Stimulated activated CD4-positive, alpha-beta T cell treated with anti-CD3 and anti-CD28 coated beads, Interleukin-2, amount 100 ng/mL, for 48 hours (primary cell): ENCODE measurements at places on chromosomes 6 and 20.
A peak's percentile ranks its signal among the peaks of the same experiment; 100 is the strongest.

GRCh38 chr6:16925461-16925860 lies 164.2 kb upstream of the ATXN1 start:
- DNase-seq: no peak

GRCh38 chr6:132218059-132218696 lies 183.1 kb downstream of the MOXD1 start:
- DNase-seq: no peak

DNA sequence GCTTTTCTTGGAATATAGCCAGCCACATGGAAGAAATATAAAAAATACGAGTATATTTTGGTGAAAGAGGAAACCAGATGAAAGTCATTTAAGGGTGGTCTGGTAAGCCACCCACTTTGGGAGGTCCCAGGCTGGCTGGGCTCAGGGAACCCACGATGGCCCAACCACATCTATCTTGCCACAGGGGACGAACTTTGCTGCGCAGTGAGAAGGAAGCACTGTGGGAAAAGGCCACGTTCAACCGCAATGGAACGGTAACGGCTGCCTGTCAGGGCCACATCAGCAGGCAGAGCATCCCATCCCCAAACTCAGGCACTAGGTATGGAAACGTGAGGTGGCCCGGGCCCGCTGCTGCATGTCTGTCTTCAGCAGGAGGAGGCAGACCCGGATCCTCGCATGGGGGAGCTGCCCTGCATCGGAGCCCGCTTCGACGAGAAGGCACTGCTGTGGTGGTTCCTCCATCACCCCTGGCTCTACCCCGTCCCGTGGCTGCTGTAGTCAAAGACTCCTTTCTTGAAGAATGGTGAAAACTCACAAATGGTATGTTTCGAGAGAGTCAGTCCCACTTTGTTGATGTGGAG lies 300.4 kb downstream of the KIF16B start:
- DNase-seq: no peak

- no peak for DNase-seq
Measured at GRCh38 chr6:143878272-143878760, 14.0 kb downstream of the ZC2HC1B start.

DNA sequence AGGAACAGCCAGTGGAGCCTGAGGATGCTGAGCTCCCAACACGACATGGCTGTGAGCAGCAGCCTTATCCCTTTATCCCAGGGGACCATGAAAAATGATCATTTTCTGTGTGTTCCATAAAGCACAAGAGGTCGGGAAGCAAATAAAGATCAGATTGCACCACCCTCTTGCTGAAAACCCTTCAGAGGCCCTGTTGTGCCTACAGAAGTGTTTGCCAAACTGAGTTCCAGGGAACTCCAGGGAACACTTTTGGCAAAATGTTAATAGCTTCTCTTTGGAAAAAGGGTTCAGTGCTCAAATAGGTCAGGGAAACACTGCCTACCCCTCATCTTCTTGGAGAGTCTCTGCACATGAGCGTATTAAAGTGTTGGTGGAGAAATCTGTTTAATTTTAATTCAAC lies 24.4 kb downstream of the ARMC2 start:
- no peak for DNase-seq

DNA sequence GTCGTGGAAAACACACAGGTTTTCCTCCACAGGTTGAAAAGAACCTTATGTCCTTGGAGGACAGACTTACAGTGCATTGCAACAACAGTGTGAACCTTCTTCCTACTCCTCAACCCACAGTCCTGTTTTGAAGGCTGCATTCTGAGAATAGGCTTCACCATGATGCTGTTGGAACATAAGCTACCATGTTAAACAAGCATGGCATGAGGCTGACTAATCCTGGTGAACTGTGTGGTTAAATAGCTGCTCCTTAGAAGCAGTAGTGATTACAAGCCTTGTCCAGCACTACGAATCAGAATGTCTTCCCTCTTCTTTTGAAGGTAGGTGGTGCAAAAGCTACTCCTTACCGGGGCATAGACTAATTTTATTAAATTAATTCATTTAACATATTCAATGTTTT lies 368.5 kb upstream of the EPHA7 start:
- no peak for DNase-seq

GRCh38 chr6:88612631-88613030 lies 350.8 kb downstream of the RNGTT start:
- DNase-seq: no peak

GRCh38 chr6:113858480-113859348 lies 1.6 kb downstream of the MARCKS start:
- peak; percentile 82 for DNase-seq

- DNase-seq: no peak
Measured at GRCh38 chr6:100126790-100127484, 132.9 kb upstream of the MCHR2 start.

DNA sequence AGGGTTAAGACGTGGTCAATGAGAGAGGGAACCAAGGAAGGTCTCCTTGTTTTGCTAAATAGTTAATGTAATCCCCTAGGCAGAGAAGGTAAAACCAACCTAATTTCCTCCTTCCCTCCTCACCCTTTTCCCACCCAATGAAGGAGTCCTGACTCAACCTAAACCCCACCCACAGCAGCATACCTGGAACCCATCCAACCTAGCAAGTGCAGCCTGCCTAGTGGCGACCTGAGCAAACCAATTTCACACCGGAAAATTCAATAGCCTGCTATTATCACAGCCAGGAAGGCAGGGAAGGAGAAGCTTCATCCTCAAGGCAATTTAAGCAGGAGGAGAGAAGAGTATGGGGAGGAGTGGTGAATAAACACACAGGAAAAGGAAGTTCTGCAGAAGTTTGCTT lies 46.9 kb downstream of the OSTM1 start:
- DNase-seq: no peak
